SJSA1 (cell line): ENCODE measurements at places on chromosomes 4 and X. TPM values are rescaled to one million over a fixed set of nuclear protein-coding genes. Genes with fewer than 3 reads are reported as not detected.

DNA sequence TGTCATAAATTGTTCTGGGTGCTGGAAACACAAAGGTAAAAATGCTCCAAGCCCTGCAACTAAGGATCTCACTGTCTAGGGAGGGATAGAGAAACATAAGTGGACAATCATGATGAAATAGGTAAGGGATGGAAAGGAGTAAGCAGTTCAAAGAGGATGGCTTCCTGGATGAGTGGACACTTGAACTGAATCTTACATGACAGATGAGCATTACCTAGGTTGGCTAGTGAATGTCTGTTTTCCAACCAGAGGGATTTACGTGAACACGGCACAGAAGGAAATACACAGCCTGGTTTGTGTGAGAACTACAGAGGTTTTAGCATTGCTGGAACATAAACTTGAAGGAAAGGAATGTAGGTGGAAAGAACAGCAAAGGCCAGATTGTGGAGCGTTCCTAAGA lies 150.2 kb upstream of the GALNT7 start:
- no peak for DNase-seq

DNA sequence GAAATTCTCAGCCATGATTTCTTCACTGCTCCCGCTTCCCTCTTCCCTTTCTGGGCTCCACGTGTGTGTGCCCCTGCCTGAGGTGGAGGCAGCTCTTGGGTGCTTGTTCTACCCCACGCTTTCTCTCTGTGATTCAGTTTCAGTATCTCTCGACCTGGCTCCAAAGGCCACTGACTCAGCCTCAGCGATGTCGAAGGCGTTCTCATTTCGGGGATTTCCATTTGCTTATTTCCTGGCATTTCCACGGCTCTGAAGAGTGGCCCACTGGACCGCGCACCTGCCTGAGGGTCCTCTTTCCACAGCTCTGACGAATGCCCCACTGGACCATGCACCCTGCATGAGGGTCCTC lies 52.4 kb downstream of the GAK start:
- DNase-seq = no peak

DNA sequence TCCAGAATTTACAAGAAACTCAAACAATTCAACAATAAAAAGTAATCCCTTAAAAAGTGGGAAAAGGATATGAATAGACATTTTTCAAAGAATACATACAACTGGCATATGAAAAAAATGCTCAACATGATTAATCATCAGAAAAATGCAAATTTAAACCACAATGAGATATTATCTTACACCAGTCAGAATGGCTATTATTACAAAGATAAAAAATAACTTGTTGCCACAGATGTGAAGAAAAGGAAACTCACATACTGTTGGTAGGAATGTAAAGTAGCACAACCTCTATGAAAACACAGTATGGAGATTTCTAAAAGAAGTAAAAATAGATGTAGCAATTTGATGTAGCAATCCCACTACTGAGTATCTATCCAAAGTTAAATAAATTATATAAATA lies 65.1 kb upstream of the DIAPH2 start:
- no peak for DNase-seq

- no peak for DNase-seq
Observed at GRCh38 chr4:120841580-120841979, 80.9 kb downstream of the PRDM5 start.

- no peak for DNase-seq
Observed at GRCh38 chr4:82584931-82585330, 23.1 kb upstream of the TMEM150C start.

GRCh38 chrX:121479406-121479805 lies 432.0 kb downstream of the GLUD2 start:
- DNase-seq = no peak

DNA sequence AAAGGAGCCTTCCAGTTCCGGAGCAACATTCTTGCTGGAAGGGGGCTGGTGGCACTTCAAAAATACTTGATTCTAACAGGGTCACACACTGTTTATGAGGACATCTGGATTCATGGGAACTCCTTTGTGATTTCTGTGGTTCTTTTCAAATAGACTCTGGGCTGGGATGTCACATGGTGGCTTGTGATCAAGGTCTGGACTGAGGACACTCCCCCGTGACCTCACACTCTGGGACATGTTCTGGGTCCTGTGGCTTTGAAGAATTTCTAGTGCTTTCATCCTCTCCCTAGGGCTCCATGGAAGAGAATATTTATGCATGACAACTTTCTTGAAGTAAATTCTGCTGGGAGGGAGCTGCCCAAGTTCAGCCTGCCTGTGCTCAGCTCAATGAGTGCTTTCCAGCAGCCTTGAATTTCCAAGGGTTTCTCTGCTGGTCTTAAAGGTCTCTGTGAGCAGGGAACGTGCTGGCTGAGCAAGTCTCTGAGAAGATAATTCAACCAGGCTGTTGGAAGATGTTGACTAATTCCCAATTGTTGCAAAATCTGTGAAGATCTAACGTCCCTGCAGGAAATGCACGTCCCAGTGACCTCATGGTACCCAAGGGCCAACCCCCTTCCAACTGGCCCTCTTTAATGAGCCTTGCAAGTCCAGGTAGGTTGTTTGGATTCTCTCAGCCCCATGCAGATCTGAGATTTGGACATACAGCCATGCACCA lies 36.3 kb downstream of the GPR143 start:
- DNase-seq = no peak

- peak; percentile 1 for DNase-seq
Observed at GRCh38 chrX:153600032-153600373, 1.1 kb upstream of the CCNQ start.

- DNase-seq = no peak
Observed at GRCh38 chr4:8070736-8071718, 87.6 kb downstream of the ABLIM2 start.

DNA sequence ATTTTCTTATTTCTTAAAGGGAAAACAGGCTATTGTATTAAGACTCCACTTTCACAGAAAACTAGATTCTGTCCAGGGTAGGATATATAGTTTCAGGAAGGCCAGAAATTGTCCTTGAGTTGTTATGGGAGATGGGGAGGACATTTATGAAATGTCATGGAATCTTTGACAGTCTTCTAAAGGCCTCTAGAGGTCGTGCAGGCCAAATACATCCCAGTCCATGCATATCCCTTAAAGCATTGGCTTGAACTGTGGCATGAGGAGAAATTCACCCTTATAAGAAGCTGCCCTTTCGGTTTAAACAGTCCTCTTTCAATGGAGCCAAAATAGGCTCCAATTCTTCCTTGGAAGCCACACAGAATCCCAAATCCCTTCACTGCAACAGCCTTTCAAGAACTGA lies 183.6 kb upstream of the NOCT start:
- no peak for DNase-seq

GRCh38 chr4:88599298-88599697 lies 7.0 kb downstream of the HERC3 start:
- DNase-seq = peak; percentile 51

GRCh38 chr4:3530051-3530450 lies 2.2 kb downstream of the LRPAP1 start:
- DNase-seq = no peak

- DNase-seq = no peak
Observed at GRCh38 chr4:100828986-100829685, 311.3 kb upstream of the EMCN start.

GRCh38 chr4:23769406-23769805 lies 120.4 kb downstream of the PPARGC1A start:
- no peak for DNase-seq

DNA sequence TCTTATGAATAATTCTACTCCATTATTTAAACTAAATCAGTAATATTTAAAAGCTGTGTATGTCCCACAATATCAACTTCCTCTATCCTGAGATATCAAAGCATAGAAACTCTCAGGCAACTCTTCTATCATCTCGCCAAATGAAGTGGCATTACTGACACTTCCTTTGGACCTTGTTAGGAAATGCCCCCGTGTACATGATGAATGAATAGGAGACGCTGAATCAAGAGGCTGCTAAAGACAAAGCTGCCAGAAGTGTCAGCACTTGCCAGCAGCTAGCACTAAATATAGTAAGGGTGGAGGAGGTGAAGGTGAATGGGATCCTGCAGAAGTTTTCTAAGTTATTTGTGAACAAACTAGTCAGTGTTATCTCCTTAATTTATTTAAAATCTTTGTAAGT lies 99.5 kb upstream of the BLTP1 start:
- no peak for DNase-seq

DNA sequence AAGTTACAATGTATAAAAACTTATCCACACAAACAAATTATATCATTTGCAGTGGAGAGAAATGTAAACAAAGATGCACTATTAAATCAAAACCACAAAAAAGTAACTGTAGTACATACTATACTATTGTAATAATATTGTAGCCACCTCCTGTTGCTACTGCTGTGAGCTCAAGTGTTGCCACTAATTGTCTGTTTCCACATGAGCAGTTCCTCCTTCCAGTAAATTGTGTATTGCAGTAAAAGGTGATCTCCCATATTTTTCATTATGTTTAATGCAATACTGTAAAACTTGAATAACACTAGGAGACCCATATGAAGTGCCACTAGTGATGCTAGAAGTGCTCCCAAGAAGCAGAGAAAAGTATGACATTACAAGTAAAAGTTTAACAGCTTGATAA lies 11.7 kb downstream of the LIN54 start:
- DNase-seq = no peak

DNA sequence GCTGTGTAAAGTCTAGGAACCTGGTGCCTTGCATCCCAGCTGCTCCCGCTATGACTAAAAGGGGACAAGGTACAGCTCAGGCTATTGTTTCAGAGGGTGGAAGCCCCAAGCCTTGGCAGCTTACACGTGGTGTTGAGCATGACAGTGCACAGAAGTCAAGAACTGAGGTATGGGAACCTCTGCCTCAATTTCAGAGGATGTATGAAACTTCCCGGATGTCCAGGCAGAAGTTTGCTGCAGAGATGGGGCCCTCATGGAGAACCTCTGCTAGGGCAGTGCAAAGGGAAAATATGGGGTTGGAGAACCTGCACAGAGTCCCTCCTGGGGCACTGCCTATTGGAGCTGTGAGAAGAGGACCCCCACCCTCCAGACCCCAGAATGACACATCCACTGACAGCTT lies 76.6 kb downstream of the DDX60 start:
- DNase-seq = no peak

GRCh38 chrX:40968180-40968579 lies 117.1 kb upstream of the USP9X start:
- no peak for DNase-seq

DNA sequence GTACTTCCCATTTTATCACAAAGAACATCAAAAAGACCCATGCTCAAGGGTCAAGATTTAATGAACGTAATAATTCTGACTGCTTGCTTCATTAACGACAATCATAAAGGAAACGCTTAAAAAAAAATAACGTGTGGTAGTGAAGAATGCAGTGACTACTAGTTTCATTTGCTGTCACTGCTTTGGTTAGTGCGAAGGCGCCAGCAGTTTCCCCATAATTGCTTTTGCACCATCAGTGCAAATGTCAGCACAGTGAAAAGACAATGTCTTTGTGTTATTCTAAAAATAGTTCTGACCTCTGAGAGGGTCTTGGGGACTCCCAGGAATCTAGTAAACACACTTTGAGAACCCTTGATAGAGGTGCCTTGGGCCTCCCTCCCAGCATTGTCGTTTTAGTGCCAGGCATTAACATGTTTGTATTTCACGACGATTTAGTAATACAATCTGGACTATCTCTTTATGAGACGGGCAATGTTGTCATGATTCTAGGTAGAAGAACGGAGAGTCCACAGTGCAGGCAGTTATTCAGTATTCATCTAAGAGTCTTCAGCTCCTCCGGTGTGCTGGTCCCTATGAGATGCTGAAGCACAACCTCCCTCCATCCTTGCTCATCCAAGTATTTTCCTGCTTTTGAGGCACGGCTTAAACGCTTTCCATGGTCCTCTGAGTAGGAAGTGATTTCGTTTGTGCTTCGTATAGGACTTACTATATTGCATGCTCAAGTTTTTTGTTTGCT lies 71.0 kb downstream of the AFF1 start:
- DNase-seq = no peak

The PFKFB1 gene
- not detected in 2 replicates for total RNA-seq

The PORCN gene
- 13.3 and 25.2 TPM in 2 replicates for total RNA-seq

The ADGRG2 gene
- 0.11 TPM in 1 of 2 replicates, not detected in the other for total RNA-seq

The NIPAL1 gene
- total RNA-seq = 0.91 and 2.4 TPM in 2 replicates

The PCDH18 gene
- total RNA-seq = 15.1 and 19.0 TPM in 2 replicates

The ERVMER34-1 gene
- not detected in 2 replicates for total RNA-seq

The ZCCHC18 gene
- total RNA-seq = 1.2 and 1.6 TPM in 2 replicates

The AMOT gene
- 8.3 and 11.7 TPM in 2 replicates for total RNA-seq

The FAM9B gene
- total RNA-seq = not detected in 2 replicates

The CLGN gene
- total RNA-seq = 3.6 and 7.0 TPM in 2 replicates

The TMPRSS11F gene
- total RNA-seq = not detected in 2 replicates

The ERCC6L gene
- 14.4 and 19.3 TPM in 2 replicates for total RNA-seq
